Vagina (tissue), 2 donors: ENCODE measurements at places on chromosomes 3 and 15.

GRCh38 chr3:52777959-52778805 lies 783 bp downstream of the ITIH1 start:
- H3K4me1 ChIP-seq, result no peaks in the 10 kb centered on the region
- H3K4me3 ChIP-seq, result no peak overlapping the region
- peak; percentile 72 for DNase-seq
- H3K36me3 ChIP-seq, result no peaks in the 10 kb centered on the region
- no peak overlapping the region for H3K27ac ChIP-seq

GRCh38 chr3:53353202-53353601 lies 5.9 kb upstream of the DCP1A start:
- H3K4me1 ChIP-seq, result peaks cover 3% of the 10 kb centered on the region

DNA sequence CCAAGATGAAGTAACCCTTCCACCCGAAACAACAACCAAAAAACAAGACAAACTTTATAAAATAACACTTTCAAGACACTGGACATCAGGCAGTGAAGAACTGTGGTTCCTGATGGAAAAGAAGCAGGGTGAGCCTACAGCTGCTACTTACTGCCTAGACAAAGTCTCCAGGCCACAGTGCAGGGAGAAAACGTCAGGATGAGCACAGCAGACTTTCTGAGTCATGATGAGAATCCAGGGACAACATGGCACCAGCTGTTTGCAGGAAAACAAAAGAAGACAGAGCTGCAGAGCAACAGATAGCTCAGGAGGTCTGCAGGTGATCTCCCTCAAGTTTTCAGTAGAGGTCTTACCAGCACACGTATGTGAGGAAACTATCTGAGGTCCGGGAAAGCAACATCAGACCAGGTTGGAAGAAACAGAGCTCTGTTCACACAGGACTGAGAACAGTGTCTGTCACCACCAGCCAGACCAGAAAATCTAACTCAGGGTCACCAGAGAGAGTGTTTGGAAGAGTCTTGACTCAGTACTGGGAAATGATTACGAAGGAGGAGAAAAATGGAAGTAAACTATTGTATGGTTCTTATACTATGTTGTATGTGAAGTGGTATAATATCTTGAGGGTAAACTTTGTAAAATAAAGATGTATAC lies 108.9 kb downstream of the ANO10 start:
- H3K27ac ChIP-seq, result no peak overlapping the region
- no peak for DNase-seq
- no peaks in the 10 kb centered on the region for H3K36me3 ChIP-seq
- H3K4me3 ChIP-seq, result no peak overlapping the region
- no peaks in the 10 kb centered on the region for H3K4me1 ChIP-seq

GRCh38 chr3:116734243-116734642 lies 24.7 kb downstream of the TUSC7 start:
- no peaks in the 10 kb centered on the region for H3K36me3 ChIP-seq
- H3K4me3 ChIP-seq, result no peak overlapping the region
- DNase-seq, result no peak
- no peak overlapping the region for H3K27ac ChIP-seq
- H3K4me1 ChIP-seq, result no peaks in the 10 kb centered on the region

DNA sequence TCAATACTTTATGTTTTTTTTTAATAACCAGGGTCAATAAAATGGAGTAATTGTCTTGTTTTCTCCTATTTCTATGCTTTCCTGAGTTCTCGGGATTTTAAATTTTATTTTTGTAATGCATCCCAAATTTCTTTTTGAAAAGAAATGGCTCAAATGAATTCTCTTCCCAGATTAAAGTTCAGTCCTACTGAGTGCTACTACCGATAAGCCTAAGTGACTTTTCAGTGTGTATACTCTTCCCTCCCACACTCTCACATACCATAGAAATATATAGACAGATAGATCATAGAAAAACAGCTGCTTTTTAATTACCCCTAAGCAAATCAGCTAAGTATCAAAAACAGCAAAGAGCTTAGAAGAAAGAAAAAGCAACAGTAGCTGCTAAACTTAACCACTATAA lies 1.5 kb downstream of the SERPINI1 start:
- H3K27ac ChIP-seq, result no peak overlapping the region
- H3K4me1 ChIP-seq, result peaks cover 39% of the 10 kb centered on the region
- H3K27me3 ChIP-seq, result no peaks in the 10 kb centered on the region
- H3K4me3 ChIP-seq, result no peak overlapping the region
- DNase-seq, result no peak

GRCh38 chr3:100209948-100210771 lies 50.6 kb upstream of the TBC1D23 start:
- no peak overlapping the region for H3K4me3 ChIP-seq
- no peaks in the 10 kb centered on the region for H3K27me3 ChIP-seq
- DNase-seq, result no peak
- H3K27ac ChIP-seq, result peak overlapping the region; percentile 56
- H3K36me3 ChIP-seq, result no peaks in the 10 kb centered on the region

- no peak for DNase-seq
- no peaks in the 10 kb centered on the region for H3K36me3 ChIP-seq
- H3K4me1 ChIP-seq, result no peaks in the 10 kb centered on the region
- H3K4me3 ChIP-seq, result no peak overlapping the region
- no peaks in the 10 kb centered on the region for H3K27me3 ChIP-seq
Measured at GRCh38 chr3:29609328-29609811, 328.5 kb downstream of the RBMS3 start.

- H3K36me3 ChIP-seq, result no peaks in the 10 kb centered on the region
- H3K4me1 ChIP-seq, result peaks cover 13% of the 10 kb centered on the region
- peak overlapping the region; percentile 57 for H3K27ac ChIP-seq
- peak overlapping the region; percentile 48 for H3K4me3 ChIP-seq
- H3K27me3 ChIP-seq, result no peaks in the 10 kb centered on the region
- DNase-seq, result no peak
Measured at GRCh38 chr3:128075522-128076482, 23.6 kb downstream of the SEC61A1 start.
